Stimulated activated CD8-positive, alpha-beta memory T cell treated with anti-CD3 and anti-CD28 coated beads, Interleukin-12 subunit alpha, Interleukin-12 subunit beta, amount 100 ng/mL, for 1 hour (primary cell): ENCODE measurements at places on chromosomes 4 and X.

DNA sequence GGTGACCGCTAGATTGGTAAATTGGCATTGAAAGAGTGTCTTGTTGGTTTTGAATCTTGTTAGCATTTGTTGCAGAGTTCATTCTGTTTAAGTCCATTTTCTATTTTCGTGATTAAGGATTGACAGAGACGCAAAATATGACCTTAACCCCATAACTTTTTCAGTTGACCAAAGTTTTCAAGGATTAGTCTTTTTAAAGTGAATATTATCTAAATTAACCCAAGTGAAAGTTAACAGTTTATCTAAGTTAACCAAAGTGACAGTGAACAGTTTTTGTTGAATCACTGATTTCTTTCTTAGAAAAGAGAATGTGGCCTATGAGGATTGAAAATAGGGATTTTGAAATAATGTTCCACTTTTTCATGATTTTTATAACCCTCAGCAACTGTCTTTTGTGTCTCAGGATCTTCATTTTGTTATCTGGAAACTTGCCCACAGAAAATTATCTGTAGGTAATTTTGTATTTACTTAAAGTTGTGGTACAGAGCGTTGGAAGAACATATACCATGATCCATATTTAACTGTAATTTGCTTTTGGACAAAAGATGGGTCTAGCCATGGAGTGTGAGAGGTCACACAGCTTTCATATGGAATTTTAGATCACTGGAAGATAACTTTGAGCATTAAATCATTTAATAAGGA lies 3.3 kb downstream of the CPEB2 start:
- no peak for DNase-seq

GRCh38 chr4:174763454-174764104 lies 65.5 kb downstream of the GLRA3 start:
- no peak for DNase-seq

DNA sequence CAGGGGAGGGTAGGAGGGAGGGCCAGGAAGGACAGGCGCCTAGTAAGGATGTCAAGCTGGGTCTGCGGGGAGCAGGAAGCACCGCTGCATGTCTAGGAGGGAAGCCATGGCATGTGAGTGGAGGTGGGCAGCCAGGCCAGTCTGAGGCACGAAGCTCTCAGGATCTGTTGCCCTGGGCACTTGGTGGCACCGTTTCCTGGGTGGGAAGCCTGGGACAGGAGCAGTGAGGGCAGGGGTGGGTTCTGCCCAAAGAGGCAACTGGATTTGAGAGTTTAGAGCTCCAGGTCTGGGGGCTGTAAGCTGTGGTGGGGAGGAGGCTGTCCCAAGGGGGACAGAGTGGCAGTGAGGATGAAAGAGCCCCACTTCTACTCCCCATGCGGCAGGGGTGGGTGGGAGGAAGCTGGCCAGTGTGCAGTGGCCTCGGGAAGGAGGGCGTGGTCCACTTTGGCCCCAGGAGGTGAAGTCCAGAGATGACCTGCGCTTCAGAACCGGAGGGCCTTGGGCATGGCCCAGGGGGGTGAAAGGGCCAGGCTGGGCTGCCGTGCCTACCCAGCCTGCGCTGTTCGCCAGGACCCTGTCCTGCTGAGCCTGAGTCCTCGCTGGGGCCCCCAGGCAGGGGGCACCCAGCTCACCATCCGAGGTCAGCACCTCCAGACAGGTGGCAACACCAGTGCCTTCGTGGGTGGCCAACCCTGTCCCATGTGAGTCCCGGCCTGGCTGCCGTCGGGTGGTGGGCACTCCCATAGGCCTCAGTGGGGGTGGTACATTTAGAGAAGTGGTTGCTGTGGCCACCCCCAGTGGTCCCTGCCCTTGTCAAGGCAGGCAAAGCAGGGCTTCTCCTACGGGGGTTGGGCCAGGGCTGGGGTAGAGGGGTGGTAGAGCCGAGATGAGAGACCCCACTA lies 8.3 kb upstream of the SRPK3 start:
- no peak for DNase-seq

GRCh38 chrX:97326456-97326855 lies 442.7 kb downstream of the RPA4 start:
- DNase-seq, result no peak

GRCh38 chr4:182901337-182901736 lies 15.8 kb downstream of the DCTD start:
- no peak for DNase-seq

GRCh38 chr4:151804821-151805220 lies 44.0 kb upstream of the GATB start:
- no peak for DNase-seq

DNA sequence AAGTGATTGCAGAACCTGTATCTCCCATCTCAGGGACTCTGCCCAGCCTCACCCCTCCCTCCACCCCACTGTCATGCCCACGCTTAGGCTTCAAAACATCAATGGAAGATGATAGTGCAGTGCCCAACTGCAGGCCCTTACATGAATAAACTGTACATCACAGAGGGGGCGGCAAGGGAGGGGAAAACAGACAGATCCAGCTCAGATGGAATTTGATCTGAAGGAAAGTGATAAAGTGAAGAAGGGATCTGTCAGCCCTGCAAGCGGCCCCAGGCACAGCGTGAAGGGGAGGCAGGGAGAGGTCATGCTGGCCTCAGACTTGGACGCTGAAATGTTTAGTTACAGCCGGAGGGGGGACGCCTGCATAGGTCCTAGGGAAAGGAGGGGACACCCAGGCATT lies 38.5 kb downstream of the GYG2 start:
- DNase-seq, result no peak

DNA sequence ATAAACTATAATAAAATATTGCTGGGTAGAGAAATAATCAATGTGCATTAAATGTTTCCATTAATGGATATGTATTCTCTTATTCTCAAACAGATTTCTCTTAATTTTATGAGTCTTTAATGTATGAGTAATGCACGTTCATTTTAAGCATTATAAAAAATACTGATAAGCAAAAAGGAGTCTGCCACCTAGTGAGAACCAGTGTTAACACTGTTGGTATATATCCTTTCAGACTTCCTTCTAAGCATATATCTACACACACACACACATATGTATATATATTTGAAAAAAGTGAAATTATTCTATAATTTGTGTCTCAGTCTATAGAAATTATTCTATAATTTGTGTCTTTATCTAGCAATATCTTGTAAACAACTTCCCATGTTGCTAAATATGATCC lies 49.9 kb upstream of the MTMR1 start:
- no peak for DNase-seq

DNA sequence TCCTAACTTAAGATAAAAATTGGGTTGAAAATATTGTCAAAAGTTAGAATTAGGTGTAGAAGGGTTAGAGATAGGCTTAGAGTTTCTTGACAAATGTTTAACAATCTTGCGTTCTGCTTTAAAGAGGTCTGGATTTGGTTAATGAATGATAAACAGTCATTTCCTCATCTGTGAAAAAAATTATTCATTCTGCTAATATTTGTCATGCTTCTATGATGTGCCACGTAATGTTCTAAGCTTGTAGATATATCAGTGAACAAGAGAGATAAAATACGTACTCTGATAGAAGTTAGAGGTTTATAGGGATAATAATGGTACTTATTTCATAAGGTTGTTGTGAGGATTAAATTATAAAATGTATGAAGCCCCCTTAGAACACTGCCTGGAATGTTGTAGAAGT lies 443.0 kb upstream of the GALNT7 start:
- DNase-seq, result no peak

- peak; percentile 4 for DNase-seq
Measured at GRCh38 chrX:21972721-21973120, 32.2 kb downstream of the SMS start.

DNA sequence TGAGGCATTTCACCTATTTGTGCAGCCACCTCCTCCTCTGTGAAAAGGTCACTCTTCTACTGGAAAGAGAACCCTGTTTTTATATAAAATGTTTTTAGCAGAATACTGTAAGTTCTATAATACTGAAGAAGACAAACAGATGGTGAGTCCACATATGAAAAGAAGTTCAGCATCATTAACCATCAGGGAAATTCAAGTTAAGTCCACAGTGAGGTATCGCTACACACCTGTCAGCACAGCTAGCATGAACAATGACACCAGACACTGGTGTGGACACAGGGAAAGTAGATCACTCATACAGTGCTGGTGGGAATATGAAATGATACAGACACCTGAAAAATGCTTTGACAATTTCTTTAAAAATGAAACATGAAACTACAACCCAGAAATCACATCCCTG lies 133.0 kb downstream of the MAD2L1 start:
- DNase-seq, result no peak

DNA sequence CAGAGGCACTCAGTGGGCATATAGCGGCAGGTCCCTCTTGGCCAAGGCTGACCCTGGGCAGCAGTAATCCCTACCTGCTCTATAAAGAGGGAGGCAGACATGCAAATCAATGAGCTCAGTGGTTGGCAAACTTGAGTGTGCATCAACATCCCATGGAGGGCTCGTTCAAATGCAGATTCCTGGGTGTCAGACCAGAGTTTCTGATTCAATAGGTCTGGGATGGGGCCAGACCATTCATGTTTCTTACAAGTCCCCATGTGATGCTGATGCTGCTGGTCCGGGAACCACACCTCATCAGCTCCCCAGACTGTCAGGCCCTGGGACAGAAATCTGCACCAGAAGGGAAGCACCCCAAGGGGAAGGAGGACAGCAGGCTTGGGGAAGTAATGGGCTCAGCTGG lies 38.9 kb upstream of the HMGB3 start:
- no peak for DNase-seq

- no peak for DNase-seq
Measured at GRCh38 chrX:70138622-70139021, 5.4 kb downstream of the IGBP1 start.

GRCh38 chrX:109533005-109533404 lies 3.6 kb upstream of the NXT2 start:
- no peak for DNase-seq

GRCh38 chr4:140711910-140712309 lies 44.3 kb downstream of the TBC1D9 start:
- DNase-seq, result no peak

- DNase-seq, result no peak
Measured at GRCh38 chr4:185599553-185600243, 64.4 kb upstream of the PDLIM3 start.

DNA sequence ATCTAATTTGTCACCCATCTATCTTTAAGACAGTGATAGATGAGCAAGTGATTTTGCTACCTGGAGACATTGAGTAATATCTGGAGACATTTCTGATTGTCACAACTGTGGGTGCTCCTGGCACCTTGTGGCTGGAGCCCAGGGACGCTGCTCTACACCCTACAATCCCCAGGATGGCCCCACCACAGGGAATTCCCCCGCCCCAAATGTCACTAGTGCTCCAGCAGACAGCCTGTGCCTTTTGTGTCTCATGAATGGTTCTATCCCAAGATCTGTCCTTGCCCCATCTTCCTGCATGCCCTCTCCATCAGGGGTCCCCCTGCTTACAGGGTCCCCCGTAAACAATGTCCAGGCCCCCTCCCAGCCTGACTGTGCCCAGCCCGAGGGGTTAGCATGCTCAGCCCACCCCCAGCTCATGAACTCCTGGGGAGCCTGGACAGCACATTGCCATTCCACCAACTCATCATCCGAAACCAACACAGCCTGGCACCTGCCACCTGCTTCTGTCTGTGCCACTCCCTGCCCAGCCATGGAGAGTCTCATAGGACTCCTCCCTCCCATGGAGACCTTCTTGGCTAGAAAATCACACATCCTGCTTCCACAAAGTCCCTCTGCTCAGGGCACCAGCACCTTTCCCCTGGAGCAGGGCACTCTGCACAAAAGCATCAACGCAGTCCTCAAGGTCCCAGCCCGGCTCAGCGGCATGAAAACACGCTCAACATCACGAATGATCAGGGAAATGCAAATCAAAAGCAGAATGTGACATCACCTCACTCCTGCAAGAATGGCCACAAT lies 5.7 kb downstream of the P2RY8 start:
- DNase-seq, result no peak

DNA sequence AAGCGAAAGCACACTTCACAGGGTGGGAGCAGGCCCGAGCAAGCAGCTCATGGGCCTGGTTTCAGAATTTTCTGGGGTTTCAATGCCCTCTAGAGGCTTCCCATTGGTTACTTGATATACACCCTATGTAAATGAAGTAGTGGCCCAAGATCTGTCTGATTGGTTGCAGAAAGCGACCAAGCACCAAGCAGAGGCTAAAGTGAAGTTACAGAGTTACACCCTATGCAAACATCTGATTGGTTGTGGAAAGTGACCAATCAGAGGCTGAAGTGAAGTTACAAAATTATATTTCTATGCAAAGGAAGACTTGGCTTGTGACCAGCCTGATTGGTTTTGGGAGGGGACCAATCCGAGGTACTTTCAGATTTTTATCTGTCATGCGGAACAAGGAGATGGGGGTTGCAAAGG lies 8.2 kb downstream of the FHIP1A start:
- no peak for DNase-seq

- no peak for DNase-seq
Measured at GRCh38 chr4:151689211-151689991, 71.4 kb downstream of the GATB start.

DNA sequence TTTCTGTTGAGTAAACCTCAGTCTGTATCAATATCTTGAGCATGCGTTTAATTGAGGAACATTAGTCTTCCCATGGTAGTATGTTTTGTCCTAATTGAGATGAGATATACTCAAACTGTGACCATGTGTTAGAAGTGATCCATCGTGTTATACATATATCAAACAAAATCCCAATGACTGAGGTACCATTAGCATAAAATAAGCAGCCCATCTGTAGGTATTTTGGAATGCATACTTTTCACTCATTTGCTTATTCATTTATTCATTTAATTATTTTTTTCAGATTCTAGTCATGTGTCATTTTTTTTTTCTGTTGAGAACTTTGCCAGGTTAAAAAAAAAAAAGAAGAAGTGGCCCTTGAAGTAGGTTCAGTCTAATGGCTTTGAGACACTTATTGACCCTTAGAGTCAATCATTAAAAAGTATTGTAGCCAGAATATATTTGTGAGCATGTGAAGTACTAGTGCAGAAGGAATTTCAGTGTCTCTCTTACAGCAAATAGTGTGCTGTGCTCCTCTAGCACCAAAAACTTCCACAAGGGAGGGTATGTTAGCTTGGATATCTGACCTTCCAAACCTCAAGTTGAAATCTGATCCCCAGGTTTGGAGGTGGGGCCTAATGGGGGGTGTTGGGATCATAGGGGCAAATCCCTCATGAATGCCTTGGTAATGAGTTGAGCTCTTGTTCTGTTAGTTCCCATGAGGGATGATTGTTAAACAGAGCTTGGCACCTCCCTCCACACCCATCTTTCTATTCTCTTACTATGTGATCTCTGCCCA lies 130.8 kb upstream of the NPY2R start:
- DNase-seq, result no peak

DNA sequence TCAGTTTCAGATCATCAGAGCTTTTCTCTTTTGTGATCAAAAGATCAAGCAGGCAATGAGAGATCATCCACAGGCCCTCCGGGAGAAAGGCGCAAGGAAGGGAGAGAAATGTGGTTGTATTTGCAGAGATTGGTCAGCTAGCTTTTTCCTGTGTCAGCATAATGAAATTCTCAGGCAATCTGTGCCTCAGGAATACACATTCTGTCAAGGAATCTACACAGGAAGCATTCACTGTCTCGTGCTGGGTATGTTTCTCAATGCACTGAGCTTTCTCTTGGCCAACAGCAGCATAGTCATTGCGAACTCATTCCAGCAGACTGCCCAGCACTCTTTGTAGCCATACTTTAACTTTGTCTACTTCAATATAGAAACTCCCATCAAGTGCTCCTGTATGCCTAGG lies 413.7 kb downstream of the PPP3CA start:
- DNase-seq, result no peak
